Activated CD4-positive, alpha-beta T cell treated with anti-CD3 and anti-CD28 coated beads for 4 hours (primary cell): ENCODE measurements at places on chromosomes 11 and 22.

DNA sequence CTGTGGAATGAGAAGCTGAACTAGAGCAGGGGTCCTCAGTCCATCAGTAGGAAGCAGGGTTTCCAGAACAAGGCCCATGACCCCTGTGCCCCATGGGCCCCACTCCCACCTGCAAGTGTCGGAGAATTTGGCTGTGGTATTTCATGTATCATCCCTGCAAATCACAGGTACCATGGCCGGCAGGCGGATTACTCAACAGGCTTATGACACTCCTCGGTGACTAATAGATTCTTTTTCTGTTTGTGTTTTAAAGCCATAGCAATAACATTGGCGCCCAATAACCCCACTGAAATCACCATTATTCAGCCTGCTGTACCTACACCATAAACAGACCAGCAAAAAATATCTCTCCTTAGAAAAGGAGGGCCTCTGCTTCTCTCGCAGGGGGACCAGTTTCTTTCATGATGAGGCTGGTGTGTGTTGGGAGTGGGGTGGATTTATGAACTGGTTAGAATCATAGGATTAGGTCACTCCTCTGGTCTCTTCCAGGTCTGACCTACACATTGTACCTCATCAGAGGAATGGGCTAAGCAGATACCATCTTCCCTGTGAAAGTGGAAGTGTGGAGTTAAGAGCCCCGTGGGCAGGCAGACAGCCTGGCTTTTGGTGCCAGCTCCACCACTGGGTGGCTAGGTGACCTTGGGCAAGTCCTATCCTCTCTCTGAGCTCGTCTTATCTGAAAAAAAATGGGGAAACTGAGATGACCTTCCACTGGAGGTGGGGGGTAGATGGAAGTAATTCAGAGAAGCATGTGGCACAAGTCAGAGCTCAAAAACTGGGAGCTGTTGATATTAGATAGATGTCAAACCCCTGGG is 60.2 kb upstream of the WNT11 start:
- no peak for DNase-seq

- DNase-seq: no peak
Measured at GRCh38 chr11:128803449-128804245, 63.4 kb downstream of the KCNJ1 start.

DNA sequence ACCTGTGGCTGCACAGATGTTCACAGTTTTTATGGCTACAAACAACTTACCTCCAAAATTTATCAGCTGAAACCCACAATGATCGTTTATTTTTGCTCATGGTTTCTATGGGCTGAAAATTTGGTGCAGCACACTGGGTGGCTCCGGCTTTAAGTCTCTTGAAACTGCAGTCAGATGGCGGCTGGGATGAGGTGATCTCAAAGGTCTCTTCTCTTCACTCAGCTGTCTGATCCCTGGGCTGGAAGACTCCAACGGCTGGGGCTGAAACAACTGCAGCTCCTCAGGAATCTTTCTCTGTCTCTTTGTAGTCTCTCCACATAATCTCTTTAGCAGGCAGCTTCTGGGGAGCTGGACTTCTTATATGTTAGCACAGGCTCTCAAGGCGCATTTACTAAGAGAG is 117.3 kb upstream of the FAT3 start:
- DNase-seq: no peak

DNA sequence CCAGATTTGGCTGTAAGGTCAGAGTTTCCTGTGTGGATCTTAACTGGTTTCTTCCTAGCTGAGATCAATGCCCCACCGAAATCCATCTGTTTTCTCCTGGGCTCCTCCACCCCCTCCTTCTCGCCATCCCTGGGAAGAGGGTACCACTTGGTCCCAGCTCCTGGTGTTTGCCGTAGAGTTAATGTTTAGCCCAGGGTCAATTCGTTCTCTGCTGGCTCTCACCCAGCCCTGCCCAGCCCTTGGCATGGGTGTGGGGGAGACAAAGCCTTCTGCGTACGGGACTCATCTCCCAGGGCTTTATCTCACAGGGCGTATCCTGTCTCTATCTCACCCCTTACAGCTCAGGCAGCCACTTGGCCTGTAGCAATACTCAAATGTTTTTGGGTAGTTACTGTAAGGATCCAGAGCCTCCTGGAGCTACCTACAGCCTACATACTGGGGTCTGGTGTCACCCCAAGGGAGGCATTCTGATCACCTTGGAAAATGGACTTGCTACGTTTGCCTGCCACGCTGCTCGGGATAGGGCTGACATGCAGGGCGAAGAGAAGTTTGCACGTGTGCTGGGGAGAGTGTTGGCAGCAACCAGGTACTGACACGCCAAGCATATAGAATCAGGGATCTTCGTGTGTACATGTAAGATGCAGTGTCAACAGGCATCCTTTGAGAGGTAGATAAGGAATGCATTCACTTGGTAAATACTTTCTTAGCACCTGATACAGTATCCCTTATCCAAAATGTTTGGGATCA is 66.1 kb downstream of the SCN3B start:
- no peak for DNase-seq

DNA sequence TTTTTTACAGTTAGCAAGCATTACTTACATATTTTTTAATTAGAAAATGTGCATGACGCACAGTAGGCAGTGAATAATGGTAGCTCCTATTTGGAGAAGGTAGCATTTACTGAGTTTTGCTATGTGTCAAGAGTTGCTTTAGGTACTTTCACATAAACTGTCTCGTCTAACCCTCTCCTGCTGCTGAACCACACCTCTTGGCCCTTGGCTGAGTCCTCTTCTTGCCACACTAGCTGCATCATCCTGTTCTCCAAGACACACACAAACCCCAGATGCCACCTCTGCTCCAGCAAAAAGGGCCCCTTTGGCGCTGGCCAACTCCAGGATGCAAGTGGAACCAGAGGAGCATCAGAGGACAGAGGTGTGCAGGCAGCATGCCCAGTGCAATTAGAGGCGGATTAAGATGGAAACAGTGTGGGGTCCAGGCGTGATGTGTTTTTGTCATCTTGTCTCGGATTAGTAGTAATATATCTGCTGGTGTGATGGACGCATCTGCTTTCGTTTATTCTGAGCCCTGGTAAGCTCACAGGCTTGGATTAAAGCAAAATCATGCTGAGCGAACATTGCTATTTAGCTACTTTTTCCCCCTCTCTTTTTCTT is 367.0 kb upstream of the CADM1 start:
- DNase-seq: no peak

DNA sequence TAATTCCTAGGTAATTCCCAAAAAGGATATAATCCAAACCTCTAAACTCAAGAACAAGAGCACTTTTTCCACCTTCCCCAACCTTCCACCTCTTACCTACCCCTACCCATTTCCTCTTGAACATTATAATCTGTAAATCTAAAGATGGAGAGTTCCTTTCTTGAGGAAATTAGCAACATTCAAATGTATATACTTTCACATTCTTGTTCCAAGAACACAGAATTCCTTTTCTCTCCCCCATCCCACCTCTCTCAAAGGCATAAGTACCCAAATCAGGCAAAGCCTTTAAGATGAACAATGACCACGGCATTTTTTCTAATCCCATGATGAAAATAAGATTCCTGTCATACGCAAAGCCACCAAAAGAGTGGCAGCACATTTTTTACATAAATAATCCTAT is 18.3 kb downstream of the RRAS2 start:
- DNase-seq: no peak

- DNase-seq: no peak
Measured at GRCh38 chr22:29309332-29310064, 3.0 kb downstream of the GAS2L1 start.

- DNase-seq: no peak
Measured at GRCh38 chr11:13367115-13367514, 89.5 kb downstream of the BMAL1 start.

DNA sequence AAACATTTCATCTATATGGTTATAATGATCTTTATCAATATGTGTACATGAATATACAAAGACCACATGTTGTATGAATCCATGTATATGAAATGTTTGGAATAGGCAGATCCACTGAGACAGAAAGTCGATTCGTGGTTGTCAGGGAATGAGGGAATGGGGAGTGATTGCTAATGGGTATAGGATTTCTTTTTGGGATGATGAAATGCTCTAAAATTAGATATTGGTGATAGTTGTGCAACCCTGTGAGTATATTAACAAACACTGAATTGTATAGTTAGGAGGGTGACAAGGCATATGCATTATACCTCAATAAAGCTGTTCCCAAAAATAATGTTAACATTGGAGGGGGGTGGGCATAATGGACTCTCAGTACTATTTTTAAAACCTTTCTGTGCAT is 5.0 kb upstream of the PTPMT1 start:
- DNase-seq: no peak

GRCh38 chr11:83459798-83460197 is 173.6 kb upstream of the CCDC90B start:
- no peak for DNase-seq

- no peak for DNase-seq
Measured at GRCh38 chr11:65651589-65652510, 10.9 kb downstream of the RELA start.

- peak; percentile 64 for DNase-seq
Measured at GRCh38 chr11:44566952-44567875, 1.8 kb downstream of the CD82 start.

DNA sequence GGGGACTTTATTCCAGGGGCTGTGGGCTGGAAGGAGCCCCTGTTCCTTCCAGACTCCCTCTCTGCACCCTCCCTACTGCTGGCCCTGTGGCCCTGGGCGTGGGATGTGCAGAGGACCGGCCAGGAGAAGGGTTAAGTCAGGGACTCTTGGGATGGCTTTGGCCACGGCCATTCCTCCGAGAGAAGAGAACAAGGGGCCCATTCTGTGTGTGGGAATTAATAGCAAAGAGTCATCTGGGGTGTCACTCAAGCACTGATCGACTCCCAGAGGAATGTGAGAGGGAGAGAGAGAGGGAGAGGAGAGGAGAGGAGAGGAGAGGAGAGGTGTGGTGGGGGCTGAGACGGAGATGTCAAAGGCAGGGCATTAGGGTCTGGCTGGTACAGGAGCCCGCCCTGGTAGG is 14.2 kb upstream of the SOX10 start:
- no peak for DNase-seq

DNA sequence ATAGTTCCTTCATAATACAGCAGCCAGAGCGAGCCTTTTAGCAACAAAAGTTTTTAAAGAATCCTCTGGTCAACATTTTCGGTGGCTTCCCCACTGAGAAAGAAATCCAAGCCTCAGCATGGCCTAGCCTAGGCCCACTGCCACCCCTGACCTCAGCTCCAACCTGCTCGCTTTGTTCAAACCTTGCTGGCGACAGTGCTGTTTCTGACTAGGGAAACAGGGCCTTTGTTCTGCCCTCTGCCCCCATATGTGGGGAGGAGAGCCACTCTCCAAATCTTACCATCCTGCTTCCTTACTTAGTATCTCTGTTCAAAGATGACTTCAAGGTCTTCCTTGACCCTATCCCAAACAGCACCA is 95.8 kb downstream of the CCDC83 start:
- no peak for DNase-seq

DNA sequence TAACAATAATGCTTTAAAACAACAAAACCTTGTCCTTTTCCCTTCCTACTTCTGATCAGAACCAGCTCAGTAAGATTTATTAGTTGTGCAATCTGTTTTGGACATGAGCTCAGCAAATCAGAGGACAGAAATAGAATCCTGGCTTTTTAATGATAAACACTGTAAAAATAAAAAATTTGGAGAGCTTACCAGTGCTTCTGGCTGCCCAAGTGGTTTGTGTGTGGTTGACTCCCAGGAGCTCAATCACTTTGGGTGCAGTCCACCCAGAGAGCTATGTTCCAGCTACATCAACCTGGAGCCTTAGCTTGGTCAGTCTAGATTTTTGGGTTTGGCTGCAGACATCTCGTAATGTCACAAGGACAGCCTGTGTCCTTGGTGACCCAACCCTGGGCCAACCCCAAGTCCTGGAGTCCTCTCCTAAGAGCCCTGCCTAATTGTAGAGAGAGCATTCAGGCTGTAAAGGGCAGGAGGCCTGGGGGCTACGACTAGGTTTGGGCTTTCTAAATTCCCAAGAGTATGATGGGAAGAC is 28.5 kb downstream of the CD44 start:
- DNase-seq: no peak

- no peak for DNase-seq
Measured at GRCh38 chr22:32590556-32590955, 115.9 kb downstream of the FBXO7 start.

GRCh38 chr11:120612513-120613263 is 101.1 kb downstream of the GRIK4 start:
- DNase-seq: no peak

- no peak for DNase-seq
Measured at GRCh38 chr11:106304274-106304673, 226.8 kb downstream of the AASDHPPT start.

DNA sequence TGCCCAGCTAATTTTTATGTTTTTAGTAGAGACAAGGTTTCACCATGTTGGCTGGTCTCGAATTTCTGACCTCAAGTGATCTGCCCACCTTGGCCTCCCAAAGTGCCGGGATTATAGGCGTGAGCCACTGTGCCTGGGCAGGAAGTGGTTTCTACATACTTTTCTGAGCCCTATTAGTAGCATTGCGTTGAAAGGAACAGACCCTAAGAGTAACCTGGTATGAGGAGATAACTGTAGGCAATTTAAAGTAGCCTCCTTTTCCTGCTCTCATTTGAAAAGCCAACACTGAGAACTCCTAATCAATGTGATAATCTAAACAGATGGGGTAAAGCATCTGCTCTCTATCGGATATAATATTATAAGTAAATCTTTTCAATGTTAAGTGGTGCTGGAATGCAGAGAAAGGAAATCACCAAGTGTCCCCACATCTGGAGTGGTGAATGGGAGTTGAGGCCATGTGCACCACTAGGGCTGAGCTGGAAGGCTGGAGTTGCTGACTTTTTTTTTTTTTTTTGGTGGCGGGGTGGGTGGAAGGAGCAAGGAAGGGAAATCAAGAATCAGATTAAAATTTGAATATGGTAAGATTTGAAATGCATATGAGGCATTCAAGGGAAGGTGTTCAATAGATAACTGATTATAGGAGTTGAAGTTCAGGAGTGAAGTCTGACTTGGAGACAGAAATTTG is 20.7 kb downstream of the PDHX start:
- no peak for DNase-seq

GRCh38 chr11:11841116-11841722 is 553 bp upstream of the USP47 start:
- no peak for DNase-seq

GRCh38 chr11:100821198-100821597 is 134.1 kb downstream of the ARHGAP42 start:
- no peak for DNase-seq

DNA sequence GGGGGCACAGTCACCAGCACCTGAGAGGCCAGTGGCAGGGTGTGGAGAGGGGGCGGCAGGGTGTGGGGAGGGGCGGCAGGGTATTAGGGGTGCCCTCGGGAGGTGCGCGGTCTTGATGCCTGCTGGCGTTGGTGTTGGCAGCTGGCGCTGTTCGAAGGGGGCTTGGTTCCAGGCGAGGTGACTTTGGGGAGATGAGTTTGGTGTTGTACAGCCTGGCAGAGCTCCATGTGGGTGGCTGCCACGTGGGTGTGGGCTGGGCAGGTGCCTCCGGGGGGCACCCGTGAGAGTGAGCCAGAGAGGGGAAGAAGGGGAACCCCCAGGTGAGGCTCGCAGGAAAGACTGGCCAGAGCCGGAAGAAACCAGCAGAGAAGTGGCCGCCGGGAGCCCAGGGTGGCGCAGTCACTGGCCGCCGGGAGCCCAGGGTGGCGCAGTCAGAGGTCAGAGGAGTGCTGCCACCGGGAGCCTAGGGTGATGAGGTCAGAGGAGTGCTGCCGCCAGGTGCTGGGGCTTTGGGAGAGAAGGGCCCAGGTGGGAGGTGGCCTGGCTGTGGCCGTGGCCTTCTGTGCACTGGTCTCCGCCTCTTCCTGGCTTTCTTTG is 44.7 kb downstream of the MUC6 start:
- DNase-seq: no peak

GRCh38 chr11:122755409-122755808 is 82.9 kb upstream of the CRTAM start:
- DNase-seq: no peak

GRCh38 chr11:80104191-80104590 is 663.4 kb upstream of the TENM4 start:
- no peak for DNase-seq
